ENCODE measurements at places on chromosomes 2 and 18. TPM values are rescaled to one million over a fixed set of nuclear protein-coding genes. Genes with fewer than 3 reads are reported as not detected.

GRCh38 chr18:48356151-48356745, 52.9 kb downstream of the ZBTB7C start:
- no peaks in the 10 kb centered on the region for H3K36me3 ChIP-seq
- no peak overlapping the region for H3K4me3 ChIP-seq
- H3K27me3 ChIP-seq = peaks cover 45% of the 10 kb centered on the region
- DNase-seq = no peak
- no peaks in the 10 kb centered on the region for H3K4me1 ChIP-seq
- no peak overlapping the region for H3K27ac ChIP-seq

GRCh38 chr18:24470805-24471204, 10.4 kb downstream of the HRH4 start:
- DNase-seq = no peak
- no peak overlapping the region for H3K27ac ChIP-seq
- H3K36me3 ChIP-seq = no peaks in the 10 kb centered on the region
- peaks cover 6% of the 10 kb centered on the region for H3K27me3 ChIP-seq
- H3K4me3 ChIP-seq = no peak overlapping the region

- H3K36me3 ChIP-seq = no peaks in the 10 kb centered on the region
- DNase-seq = no peak
- no peaks in the 10 kb centered on the region for H3K4me1 ChIP-seq
Observed at GRCh38 chr2:79511320-79511951, 1.4 kb upstream of the CTNNA2 start.

YES1 gene
- 34.8 TPM for total RNA-seq

DNA sequence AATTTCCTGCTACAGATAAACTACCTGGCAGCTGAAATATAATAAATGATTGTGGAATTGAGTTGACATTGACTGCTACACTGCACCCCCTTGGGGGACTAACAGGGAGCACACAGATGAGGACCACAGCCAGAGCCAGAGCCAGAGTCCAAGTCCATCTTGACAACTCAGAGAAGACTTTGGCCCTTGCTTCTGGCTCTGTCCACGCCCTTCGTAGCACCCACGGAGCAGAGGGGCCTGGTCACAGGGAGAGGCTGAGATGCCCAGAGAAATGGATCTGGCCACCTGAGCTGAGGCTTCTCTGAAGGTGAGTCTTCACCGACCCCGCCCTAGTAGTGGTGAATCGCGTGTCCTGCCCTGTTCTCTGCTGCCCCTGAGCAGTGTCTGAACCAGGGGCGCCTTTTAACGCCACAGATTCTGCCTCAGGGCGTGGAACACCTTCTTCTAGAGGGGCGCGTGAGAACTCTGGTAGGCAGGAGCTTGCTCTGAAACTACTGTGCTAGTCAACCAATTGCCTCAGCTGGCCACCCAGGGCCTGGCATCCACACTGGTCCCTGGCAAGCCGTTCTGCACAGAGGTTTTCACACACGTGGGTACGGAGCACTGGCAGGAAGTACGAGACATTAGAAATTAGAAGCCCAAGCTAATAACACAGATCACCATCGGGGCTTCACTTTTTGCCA, 35.7 kb upstream of the MAT2A start:
- no peak overlapping the region for H3K4me3 ChIP-seq
- H3K27me3 ChIP-seq = no peaks in the 10 kb centered on the region
- H3K36me3 ChIP-seq = peaks cover 4% of the 10 kb centered on the region
- H3K27ac ChIP-seq = peak overlapping the region; percentile 94
- H3K4me1 ChIP-seq = peaks cover 84% of the 10 kb centered on the region

CPO gene
- total RNA-seq = not detected

DNA sequence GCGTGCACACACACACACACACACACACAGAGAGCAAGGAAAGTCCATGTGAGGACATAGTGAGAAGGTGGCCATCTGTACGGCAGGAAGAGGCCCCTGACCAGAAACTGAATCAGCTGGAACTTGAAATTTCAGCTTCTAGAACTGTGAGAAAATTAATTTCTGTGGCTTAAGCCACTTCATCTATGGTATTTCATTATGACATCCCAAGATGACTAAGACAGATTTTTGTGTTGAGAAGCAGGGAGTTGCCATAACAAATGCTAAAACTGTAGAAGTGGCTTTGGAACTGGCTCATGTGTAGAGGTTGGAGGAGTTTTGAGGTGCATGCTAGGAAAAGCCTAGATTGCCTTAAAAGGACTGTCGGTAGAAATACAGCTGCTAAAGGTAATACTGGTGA, 63.4 kb upstream of the ZBTB7C start:
- H3K4me1 ChIP-seq = peaks cover 41% of the 10 kb centered on the region
- H3K27ac ChIP-seq = no peak overlapping the region
- peak; percentile 41 for DNase-seq
- H3K27me3 ChIP-seq = no peaks in the 10 kb centered on the region

DNA sequence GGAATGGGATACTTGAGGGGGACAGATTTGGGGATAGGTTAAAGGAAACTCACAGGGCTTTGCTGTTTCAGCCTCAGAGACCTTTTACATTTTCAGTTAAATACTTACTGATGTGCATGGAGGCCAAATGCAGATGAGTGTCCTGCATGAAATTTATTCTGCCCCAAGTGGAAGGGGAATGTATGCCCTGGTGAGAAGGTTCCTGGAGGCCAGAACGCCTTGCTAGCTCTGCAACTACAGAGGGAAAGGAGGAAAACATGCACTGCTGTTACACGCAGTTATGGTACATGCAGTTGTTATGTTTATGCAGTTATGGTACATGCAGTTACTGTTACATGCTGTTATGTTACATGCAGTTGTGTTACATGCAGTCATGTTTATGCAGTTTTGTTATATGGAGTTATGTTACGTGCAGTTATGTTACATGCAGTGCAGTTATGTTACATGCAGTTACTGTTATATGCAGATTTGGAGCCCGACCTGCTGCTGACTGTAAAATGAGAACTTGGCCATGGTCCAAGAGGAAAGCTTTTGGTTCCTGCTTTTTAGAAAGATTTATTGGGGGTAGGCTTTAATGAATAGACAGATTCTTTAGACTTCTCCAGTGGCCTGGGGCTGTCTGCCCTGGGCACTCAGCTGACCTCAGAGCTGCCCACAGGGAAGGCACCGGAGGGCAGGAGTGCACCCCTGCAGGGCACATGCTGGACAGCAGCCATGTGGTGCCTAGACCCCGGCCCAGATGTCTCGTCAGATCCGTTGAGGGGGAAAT, 84.1 kb downstream of the LDLRAD4 start:
- no peaks in the 10 kb centered on the region for H3K4me1 ChIP-seq
- H3K27ac ChIP-seq = no peak overlapping the region
- DNase-seq = no peak
- H3K4me3 ChIP-seq = no peak overlapping the region

Data from HFFc6 (cell line).